ENCODE measurements at places on chromosomes 1 and 21.

- DNase-seq = no peak
Observed at GRCh38 chr1:38031513-38031866, 15.1 kb downstream of the POU3F1 start.

GRCh38 chr1:71269179-71269578 lies 188.3 kb upstream of the ZRANB2 start:
- DNase-seq = no peak

DNA sequence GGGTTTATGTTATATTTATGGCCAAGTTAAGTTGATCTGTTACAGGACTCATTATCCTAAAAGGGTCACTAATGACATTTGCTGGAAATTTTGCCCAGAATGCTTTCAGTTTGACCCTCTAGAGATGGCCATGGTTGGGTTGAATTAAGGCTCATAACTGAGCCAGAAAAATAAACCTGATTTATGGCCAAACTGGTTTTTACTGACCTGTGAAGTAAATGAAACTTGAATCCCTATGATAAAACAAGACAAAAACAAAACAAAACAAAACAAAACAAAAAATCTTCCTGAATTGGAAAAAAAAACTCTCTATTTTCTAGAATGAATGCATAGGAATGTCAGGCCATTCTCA lies 72.5 kb upstream of the CLDN14 start:
- DNase-seq = no peak

GRCh38 chr21:41777951-41778815 lies 11.3 kb upstream of the RIPK4 start:
- DNase-seq = no peak

DNA sequence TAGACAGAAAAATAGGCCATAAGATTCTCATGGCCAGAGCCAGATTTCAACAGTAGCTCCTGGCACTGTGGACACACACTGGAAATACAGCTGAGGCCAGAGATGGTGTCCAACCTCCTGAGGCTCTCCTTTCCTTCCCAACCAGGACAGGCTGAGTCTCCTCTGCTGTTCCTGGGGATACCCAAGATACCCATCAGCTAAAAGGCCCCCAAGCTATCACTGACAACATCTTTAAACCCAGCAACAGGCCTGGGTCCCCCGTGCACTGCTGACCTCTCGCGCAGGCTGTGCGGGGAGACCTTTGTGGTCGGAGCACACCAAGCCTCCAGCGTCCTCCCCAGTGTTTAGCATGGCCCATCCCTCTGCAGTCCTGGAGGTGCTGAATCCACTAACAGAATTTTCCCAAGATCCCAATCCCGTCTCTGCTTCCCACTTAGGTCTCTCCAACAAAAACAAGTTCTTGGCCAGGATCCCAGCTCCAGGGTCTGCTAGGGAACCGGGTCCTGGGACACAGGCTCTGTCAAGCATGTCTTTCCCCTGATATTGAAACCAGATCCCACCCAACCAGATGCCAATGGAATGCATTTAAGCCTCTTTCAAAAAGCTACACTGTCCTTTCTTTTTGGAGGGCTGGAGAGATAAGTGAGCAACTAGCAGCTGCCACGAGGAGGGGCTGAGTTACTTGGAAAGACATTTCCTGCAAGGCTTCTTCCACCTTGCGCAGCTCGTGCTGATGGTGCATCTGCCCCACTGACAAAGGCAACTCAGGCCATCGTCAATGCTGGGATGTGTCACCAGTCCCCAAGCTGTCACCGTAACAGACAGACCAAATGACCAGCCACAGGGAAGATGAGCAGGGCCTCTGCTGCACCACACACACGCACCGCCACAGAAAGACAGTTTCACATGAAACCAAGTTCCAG lies 73.2 kb downstream of the BCAR3 start:
- no peak for DNase-seq

DNA sequence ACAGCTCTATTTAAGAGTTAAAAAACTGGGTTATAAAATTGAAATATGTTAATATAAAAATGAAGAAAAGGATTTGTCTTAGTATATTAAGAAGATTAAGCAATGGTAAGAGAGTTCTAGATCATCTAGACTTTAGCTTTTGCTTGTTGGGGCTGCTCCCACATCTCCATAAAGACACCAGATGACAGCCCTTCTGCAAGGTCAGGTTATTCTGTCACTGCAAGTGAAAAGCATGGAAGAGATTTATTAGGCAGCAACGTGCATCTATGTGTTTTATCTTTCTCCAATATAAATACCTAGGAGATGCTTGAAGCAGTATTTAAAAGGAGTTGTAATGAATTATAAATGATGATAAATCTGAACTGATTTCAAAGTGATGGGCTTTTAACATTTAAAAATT lies 1560.4 kb downstream of the AMY1C start:
- DNase-seq = no peak

- no peak for DNase-seq
Observed at GRCh38 chr1:173715538-173715844, 710 bp downstream of the KLHL20 start.

GRCh38 chr1:107095647-107096046 lies 39.2 kb downstream of the PRMT6 start:
- no peak for DNase-seq

DNA sequence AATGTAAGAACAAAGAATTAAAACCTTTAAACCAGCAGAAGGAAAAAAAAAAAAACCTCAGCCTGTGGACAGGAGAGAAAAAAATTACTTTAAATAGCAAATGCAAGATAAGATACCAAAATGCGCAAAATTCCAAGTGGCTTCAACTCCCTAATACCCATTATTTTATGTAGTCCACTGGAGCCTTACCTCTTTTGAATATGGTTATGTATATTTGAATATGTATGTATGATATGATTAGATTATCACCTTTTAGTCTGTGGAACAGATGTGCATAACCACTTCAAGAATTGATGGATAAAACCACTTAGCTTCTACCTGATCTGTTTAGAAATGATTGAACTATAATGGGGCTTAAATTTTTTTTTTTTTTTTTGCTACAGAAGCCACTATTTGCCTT lies 52.4 kb upstream of the C1orf115 start:
- DNase-seq = no peak
